ENCODE measurements at places on chromosomes 1 and 21. TPM values are rescaled to one million over a fixed set of nuclear protein-coding genes. Genes with fewer than 3 reads are reported as not detected.

The HOOK1 gene
- not detected for total RNA-seq

The LCE1A gene
- not detected for total RNA-seq

The SHISAL2A gene
- not detected for total RNA-seq

The CRYAA gene
- total RNA-seq: not detected

The ARTN gene
- 1.0 TPM for total RNA-seq

The EPHA8 gene
- total RNA-seq: not detected

The TNFRSF1B gene
- total RNA-seq: not detected

The PRMT6 gene
- 18.8 TPM for total RNA-seq

The ENO1 gene
- total RNA-seq: 1,347 TPM

The TMEM269 gene
- total RNA-seq: not detected

The GBP5 gene
- not detected for total RNA-seq

The ZNF670 gene
- 20.0 TPM for total RNA-seq

The KLF17 gene
- total RNA-seq: not detected

The SPRR2F gene
- not detected for total RNA-seq

The FCGR3B gene
- not detected for total RNA-seq

The PADI3 gene
- total RNA-seq: not detected

The FALEC gene
- not detected for total RNA-seq

The AGBL4 gene
- total RNA-seq: not detected

The MATN1 gene
- 0.19 TPM for total RNA-seq

The ADAMTS5 gene
- total RNA-seq: not detected

The CEPT1 gene
- 60.5 TPM for total RNA-seq

The NES gene
- not detected for total RNA-seq

The EPHB2 gene
- total RNA-seq: 0.45 TPM

The TCHH gene
- total RNA-seq: not detected

The B3GALT2 gene
- total RNA-seq: not detected

The F13B gene
- not detected for total RNA-seq

The HFM1 gene
- total RNA-seq: not detected

The CACHD1 gene
- total RNA-seq: not detected

The C2CD4D gene
- not detected for total RNA-seq

The FCMR gene
- not detected for total RNA-seq

The NMNAT2 gene
- not detected for total RNA-seq

The ZSWIM5 gene
- total RNA-seq: 0.04 TPM

The DIRAS3 gene
- not detected for total RNA-seq

The TNNI3K gene
- total RNA-seq: 0.90 TPM

The CELA3A gene
- total RNA-seq: not detected

The FCGR3A gene
- total RNA-seq: not detected
